ENCODE measurements at places on chromosomes 16 and 17. TPM values are rescaled to one million over a fixed set of nuclear protein-coding genes. Genes with fewer than 3 reads are reported as not detected.

GRCh38 chr17:27378482-27379175 is 77.6 kb upstream of the KSR1 start:
- DNase-seq, result no peak

- DNase-seq, result peak; percentile 18
These were observed 46.9 kb upstream of the HNF1B start for GRCh38 chr17:37791447-37792399.

DNA sequence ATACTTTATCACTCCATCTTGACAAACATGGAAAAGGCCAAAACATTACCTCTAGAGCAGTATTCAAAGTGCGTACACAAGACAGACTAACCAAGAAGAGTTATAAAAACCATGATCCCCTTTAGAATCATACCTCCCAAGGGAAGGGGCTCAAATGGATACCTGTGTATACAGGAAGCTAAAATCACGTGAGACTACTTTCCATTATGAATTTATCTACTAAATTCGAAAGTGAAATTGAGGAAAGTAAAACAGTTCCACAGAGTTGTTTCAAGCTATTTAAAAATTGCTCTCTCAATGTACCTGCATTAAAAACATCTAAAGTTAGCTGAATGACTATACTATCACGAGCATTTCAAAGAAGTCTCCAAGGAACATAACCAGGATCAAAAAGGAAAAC is 32.7 kb downstream of the AP1G1 start:
- no peak for DNase-seq

DNA sequence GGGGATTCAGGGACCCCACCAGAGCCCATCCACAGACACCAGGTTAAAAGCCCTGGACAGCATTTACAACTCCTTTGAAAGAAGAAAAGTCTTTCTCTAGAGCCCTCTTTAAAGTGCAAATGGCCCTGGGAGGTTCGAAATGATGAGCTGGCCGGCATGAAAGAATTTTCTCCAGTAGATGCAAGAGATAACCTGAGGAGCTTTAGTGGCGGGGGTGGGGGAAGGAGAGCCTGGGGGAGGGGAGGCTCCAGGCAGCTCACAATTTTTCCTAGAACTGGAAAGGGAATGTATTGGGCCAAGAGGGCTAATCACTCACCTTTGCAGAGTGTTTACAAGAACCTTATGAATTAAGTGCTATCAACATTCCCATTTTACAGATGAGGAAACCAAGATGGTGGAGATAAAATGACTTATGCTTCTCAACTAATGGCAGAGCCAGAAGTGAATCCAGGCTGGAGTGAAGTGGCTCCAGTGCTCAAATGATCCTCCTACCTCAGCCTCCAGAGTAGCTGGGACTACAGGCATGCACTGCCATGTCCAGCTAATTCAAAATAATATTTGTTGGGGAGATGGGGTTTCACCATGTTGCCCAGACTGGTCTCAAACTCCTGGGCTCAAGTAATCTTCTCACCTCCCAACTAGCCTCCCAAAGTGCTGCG is 4.2 kb upstream of the CDH1 start:
- no peak for DNase-seq

DNA sequence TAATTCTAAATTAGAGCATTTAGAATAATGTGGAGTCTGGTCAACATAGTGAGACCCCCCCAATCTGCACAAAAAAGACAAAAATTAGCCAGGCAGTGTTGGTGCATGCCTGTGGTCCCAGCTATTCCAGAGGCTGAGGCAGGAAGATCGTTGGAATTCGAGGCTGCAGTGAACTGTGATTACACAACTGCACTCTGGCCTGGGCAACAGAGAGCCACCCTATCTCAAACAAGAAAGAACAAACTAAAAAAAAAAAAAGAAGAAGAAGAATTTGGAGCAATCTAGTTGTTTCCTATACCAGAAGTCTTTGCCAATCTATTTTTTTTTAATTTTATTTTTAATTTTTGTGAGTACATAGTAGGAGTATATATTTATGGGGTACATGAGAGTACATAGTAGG is 6.0 kb downstream of the CETP start:
- DNase-seq, result no peak

The MYO15B gene
- 0.93 TPM for total RNA-seq

Measured in HT1080 (cell line).